GM20000 (cell line): ENCODE measurements at places on chromosomes 6 and 20.

GRCh38 chr6:142926494-142927270 is 18.3 kb downstream of the HIVEP2 start:
- DNase-seq, result peak; percentile 94

DNA sequence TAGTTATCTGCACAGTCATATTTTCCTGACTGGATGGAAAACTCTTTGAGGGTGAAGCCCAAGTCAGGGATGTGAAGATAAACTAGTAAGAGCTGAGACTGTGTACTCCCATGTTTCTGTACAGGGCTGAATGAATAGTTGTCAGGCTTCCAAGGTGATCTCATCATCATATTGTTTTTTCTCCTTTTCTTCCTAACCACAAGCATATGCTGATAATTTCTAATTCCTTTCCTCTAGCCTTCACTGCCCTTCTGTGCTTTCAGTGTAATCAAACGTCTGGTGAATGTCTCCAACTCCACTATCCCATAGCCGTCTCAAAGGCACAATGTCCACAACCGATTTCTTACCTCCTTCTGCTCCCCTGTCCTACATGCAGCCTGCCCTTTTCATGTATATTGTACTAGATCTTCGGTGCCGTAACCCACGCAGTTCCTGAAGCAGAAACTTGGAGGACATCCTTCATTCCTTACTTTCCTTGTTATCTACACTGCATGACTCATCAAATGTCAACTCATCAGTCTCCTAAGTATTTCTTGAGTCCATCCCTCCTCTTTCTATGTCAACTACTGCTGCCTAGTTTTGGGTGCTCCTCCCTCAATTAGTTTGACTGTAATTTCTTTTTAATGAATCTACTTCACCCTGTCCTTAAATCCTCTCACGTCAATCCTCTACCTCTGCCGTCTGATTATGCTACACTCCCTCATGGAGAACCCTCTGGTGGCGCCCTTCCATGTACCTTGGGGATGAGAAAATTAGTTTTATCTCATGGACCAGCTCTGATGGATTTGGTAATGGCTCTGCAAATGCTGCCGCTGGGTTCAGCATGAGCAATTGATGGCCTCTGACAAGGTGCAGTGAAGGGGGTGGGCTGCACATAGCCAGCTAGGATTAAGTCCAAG is 21.9 kb downstream of the NCOA7 start:
- no peak for DNase-seq

DNA sequence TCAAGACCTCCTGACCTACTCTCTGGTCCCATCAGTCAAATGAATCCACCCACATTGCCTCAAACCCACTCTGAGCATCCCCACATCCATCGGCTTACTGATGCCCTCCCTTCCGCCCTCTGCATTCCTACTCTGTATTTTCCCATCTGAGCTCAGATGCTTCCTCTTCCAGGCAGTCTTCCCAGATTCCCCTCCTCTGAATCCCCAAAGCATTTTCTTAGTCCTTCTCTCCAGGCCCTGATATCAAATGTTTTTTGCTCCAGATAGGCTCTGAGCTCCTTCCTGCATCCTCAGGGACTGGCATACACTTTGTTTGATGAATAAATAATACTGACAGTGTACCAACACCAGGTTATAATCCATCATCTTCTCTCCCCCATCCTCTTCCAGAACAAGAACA is 3.9 kb downstream of the PLTP start:
- no peak for DNase-seq

GRCh38 chr6:39898625-39899024 is 35.6 kb downstream of the MOCS1 start:
- DNase-seq, result no peak

DNA sequence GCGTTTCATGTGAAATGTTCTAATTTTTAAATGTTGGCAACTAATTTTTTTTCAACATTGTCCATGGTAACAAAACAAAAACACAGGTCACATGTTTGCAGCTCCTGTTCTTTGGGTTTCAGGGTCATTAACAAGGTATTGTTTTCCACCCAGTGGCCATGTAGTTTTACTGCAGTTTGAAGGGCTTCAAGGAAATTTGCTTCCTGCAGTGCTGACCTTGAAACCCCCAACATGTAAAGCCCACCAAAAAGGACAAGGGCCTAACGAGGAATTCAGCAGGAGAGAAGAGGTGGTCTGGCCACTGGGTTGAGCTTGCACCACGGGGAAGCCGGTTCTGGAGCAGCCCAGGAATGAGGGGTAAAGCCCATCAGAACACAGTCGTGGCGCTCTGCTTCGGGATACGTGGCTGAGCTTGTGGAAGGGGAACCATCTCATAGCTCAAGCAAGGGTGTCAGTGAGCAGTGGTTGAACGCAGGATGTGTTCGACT is 13.9 kb upstream of the KLHL31 start:
- DNase-seq, result peak; percentile 16

- no peak for DNase-seq
Measured at GRCh38 chr6:107173779-107174178, 58.5 kb upstream of the BEND3 start.

DNA sequence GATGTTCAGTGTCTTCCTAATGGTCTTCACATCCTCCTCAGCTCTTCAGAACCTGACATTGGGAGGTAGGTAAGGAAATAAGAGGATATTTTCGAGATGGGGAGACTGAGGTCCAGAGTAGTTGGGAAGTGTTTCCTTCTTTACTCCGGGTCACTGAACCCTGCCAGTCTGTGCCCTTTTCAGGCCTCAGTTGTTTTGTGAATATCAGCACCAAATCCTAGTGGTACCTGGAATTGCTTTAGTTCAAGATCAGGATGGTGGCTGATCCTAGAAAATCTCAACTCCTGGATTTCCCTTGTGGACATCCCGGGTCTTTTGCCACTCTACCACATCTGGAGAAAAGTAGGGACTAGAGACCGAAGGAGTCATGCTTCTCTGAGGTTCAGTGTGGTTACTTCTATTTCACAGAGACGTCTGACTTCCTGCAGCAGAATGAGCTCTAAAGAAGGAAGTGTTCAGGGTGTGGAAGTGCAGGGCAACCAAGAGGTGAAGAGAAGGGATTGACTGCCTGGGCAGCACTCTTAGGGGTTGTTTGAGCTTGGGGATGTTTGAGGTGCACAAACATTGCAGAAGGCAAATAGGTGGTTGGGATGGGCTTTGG is 995 bp downstream of the STK4 start:
- no peak for DNase-seq

- peak; percentile 74 for DNase-seq
Measured at GRCh38 chr6:24283043-24283985, 74.5 kb downstream of the DCDC2 start.

GRCh38 chr6:3450888-3451287 is 6.0 kb downstream of the SLC22A23 start:
- DNase-seq, result no peak

DNA sequence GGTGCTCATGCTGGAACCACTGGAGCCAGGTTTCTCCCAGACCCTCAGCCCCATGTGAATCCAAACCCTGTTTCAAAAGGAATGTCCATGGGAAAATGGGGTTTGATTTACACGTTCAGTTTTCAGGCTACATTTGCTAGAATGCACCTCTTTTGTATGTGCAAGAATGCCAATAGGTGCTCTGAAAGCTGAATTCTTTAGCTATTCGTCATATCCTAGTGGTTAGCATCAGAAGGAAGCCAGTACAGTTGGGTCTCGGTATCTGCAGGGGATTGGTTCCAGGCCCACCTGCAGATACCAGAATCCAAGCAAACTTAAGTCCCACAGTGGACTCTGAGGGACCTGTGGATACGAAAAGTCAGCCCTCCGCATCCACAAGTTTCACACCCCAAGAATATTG is 93.4 kb downstream of the UST start:
- no peak for DNase-seq

DNA sequence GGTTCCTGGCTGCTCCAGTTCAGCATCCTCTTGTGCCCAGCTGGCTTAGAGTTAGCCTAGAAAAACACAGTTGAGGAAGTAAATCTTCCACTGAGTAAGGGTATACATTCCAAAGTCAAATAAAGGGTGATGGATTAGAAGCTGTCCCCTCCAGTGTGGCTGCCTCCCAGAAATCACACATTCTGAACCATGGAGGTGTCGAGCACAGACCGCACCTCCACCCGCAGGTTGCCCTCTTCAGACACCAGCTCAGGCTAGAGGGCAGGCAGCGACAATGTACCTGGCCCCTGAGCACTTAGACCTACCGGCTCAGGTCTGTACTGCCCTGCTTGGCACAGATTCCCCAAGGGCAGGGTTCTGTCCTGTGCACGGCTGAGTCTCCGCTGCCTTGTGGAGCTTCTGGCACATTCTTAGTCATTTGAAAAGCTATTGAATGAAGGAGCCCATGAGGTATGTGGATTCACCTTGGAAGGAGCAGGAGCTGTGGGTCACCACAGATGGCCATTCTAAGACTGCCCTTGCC is 118.1 kb downstream of the FAM120B start:
- DNase-seq, result no peak

DNA sequence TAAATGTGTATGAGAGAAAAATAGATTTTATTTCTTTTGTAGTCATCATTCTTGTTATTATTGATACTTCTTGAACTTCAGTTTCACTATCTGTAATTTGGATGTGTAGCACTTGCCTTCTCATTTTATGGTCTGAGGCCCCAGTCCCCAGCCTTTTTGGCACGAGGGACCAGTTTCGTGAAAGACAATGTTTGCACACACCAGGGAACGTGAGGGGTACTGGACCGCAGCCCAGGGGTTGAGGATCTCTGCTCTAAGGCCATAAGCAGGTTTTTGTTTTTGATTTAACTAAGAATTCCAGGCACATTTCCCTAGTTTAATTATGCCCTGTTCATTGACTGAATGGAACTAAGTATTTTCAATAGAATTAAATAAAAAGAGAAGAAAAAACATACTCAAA is 261.5 kb downstream of the BMP2 start:
- no peak for DNase-seq

DNA sequence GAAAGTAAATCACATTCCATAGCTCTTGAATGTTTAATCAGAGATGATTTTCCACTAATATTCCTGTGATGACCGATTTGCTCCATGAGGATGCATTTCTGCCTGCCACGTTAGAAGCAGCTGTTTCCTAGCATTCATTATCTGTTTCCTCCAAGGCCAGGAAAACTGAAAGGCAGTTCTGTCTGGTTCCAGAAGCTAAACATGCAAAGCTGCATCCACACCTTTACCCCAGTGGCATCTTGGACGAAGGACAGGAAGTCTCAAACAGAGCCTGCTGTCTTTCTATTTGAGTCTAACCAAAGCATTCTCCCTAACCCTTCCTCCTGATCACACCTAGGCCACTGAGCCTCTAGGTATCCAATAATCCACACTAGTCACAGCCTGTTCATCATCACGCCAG is 27.6 kb downstream of the CNKSR3 start:
- no peak for DNase-seq

GRCh38 chr20:50915424-50915823 is 15.8 kb downstream of the ADNP start:
- DNase-seq, result no peak

DNA sequence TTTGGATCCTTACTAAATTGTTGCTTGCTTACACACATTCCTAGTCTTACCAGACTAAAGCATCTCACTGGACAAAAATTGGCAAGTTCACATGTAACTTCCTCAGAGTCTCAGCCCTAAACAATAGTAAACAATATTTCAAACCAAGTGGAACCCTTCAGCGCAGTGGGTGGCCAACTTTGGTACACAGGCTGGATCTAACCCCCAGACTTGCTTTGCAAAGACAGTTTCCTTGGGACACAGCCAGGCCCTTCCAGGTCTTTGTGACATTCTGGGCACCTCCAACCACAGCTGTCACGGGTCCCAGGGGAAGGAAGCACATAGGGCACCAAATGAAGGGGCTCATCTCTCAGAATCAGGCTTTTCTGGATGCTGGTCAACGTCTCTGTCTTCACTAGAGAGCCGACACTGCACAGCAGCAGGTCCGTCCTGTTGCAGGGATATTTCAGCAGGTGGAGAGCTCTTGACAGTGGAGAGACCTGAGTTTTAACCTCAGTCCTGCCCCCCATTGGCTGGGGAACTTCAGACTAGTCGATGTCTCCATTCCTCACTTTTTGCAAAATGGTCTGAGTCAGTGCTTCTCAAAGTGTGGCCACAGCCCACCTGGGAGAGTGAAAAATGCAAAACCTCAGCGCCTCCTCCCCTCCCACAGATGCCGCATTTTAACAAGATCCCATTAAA is 91.4 kb downstream of the BFSP1 start:
- no peak for DNase-seq

- no peak for DNase-seq
Measured at GRCh38 chr20:48856130-48856529, 28.3 kb upstream of the PREX1 start.
